GM20000 (cell line): ENCODE measurements at places on chromosomes 2 and 18.
A peak's percentile ranks its signal among the peaks of the same experiment; 100 is the strongest.

DNA sequence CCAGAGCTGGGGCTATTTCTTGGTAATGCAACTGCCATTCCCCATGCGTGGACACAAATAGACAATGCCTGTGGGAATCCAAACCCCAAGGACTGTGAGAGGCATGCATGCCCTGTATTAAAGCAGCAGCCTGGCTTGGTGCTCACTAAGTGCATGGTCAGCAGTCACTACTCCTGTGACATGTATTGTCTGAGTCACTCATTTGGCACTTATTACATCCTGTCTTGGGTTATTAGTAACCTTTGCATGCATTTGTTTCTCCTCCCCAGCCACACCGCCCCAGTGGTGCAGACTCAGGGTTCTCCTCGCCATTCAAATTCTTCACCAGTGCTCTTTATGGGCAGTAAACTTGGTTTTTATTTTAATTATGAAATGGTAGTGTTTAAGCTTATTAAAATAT lies 30.2 kb downstream of the PRKCE start:
- peak; percentile 58 for DNase-seq

GRCh38 chr18:34620258-34620861 lies 89.7 kb upstream of the DTNA start:
- no peak for DNase-seq

- no peak for DNase-seq
Measured at GRCh38 chr2:109638795-109639194, 24.6 kb downstream of the SOWAHC start.

DNA sequence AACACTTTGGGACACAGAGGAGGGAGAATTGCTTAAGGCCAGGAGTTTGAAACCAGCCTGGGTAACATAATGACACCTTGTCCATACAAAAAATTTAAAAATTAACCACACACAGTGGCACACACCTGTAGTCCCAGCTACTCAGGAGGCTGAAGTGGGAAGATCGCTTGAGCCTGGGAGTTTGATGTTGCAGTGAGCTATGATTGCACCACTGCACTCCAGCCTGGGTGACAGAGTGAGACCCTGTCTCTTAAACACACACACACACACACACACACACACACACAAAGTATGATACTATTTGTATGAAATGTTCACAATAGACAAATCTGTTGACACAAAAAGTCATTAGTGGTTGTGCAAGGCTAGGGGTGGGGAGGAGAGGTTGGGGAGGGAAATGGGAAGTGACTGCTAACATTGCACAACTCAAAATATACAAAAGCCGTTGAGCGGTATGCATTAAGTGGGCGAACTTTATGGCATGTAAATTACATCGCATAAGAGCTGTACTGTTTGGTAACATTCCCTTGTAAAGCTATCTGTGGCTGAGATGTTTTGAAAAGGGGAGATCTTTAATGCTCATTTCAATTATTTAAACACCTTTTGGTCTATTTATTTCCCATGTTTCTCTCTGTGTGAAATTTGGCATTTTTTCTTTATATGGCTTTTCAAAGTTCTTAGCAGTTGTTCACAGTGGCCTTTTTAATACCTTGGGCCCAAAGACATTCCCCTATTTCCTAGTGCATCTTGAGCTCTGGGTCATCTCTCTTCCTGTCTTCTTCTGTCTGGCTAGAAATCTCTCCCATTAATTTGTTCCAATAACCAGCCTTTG lies 58.9 kb upstream of the ZNF516 start:
- DNase-seq = no peak

DNA sequence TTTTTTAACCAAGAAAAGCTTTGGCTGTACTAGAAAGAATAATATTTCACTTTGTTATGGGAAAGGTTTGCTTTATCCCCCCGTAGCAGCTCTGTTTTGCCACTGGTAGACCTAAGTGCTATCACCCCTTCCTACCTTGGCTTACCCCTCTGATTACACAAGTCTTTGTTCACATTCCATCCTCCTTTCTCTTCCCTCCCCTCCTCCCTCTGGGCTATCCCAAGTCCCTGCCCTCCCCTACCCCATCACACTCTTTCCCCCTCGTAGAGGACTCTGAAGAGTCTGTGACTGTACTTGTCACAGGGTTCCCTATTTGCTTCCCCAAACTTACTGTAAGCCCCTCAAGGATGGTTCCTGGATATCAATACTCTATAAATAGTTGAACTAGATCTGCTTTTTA lies 152.9 kb upstream of the NOSTRIN start:
- no peak for DNase-seq

DNA sequence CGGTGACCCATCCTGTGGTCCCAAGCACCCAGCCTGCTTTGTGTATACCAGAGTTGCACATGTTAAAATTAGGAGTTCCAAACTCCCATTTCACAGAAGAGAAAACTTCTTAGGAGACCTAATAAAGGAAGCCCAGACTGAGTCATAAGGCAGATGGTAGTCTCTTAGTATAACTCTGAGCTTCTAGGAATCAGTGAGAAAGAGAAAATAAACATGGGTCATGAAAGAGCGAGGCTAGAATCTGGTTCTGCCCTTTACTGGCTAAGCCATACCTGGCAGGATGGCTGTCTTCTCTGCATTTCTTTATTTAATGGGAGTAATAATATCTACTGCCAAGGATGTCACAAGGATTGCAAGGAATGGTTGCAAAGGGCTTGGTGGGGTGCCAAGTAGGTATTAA lies 101.2 kb upstream of the TRIB2 start:
- no peak for DNase-seq

GRCh38 chr18:22084547-22084946 lies 84.8 kb upstream of the GATA6 start:
- no peak for DNase-seq

GRCh38 chr2:191064590-191064989 lies 50.6 kb upstream of the STAT1 start:
- no peak for DNase-seq

DNA sequence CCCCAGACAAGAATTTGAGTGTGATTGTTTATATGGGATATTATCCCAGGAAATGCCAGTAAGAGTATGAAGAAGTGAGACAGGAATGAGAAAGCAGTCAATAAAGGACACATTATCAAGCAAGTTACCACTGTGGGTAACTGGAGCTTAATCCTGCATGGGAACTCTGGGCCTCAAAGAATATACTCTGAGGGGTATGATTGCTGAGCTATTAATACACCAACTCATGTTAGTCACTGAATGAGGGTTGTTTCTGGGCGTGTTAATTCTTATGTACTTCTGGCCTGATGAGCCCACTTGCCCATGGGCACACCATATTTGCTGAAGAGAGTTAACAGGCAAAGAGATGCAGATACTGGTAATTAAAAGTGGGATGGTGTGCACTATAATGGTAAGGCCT lies 26.6 kb upstream of the PAIP2B start:
- DNase-seq = no peak

DNA sequence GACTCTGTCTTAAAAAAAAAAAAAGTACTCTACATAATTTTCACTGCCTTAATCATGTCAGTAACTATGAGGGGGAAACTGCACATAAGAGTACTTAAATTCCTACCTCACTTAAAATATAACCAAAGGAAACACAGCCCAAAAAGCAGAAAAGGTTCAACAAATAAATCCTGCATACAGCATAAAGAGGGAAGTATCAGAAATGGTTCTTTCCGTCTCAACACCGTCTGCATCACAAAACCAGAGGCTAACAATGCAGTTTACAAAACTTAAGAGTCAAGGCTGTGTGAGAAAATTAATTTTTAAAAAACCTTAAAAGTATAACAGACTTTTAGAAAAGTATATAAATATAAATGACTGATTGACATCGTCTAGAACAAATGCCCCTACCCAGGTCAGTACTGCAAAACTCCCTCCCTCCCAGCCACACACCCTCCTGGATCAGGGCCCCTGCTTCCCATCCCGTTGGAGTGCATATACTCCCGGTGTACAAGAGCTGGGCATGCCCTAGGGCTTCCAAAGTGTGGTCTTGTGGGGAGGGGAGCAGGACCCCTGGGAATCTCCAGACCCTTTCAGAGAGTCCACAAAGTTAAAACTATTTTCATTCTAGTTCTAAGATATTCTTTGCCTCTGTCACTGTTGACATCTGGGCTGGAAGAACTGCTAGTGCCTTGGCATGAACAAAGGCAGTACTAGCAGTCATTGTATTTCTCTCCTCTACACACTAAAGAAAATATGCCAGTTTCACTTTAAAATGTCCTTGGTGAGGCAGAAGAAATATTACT lies 67.0 kb upstream of the SERTAD2 start:
- no peak for DNase-seq

- DNase-seq = no peak
Measured at GRCh38 chr2:134194519-134194918, 59.4 kb upstream of the MGAT5 start.

DNA sequence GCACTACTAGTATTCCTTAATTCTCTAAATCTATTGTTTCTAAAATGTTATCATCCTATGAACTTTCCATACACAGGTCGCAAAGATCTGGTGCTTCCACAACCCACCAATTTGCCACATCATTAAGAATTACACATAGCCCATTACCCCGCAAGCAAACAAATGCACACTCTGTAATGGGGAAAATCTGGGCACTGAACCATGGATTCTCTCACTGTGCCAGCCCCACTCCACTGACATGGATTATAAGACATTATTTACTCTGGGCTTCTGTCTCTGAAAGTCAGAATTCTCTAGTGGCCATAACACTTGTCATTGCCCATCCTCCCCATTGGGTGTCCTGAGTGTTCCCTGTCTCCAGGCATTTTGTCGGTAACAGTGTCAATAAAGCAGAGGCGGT lies 537.1 kb downstream of the EPHA4 start:
- DNase-seq = no peak

- DNase-seq = no peak
Measured at GRCh38 chr18:28125051-28125450, 51.9 kb downstream of the CDH2 start.

DNA sequence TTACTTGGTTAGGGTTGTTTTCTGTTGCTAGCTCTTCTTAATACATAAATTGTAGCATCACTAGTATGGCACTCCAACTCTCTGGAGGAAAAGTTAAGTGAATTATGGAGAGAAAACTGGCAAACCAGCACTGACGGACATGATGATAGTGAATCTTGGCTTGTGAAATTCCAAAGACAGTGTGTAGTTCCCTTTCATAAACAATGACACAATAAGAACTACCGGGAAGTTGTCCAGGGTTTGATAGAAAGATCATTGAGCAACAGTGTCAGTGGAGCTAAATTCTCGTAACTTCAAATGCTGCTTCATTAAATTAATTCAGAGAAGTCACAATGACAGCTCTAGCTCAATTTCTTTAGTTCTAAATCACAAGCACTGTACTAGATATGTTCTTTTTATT lies 66.5 kb downstream of the RIT2 start:
- DNase-seq = no peak

- no peak for DNase-seq
Measured at GRCh38 chr2:1767939-1768691, 23.8 kb upstream of the PXDN start.

GRCh38 chr18:63253014-63253413 lies 66.6 kb downstream of the BCL2 start:
- DNase-seq = no peak

- no peak for DNase-seq
Measured at GRCh38 chr2:127604986-127605385, 41.0 kb upstream of the GPR17 start.

DNA sequence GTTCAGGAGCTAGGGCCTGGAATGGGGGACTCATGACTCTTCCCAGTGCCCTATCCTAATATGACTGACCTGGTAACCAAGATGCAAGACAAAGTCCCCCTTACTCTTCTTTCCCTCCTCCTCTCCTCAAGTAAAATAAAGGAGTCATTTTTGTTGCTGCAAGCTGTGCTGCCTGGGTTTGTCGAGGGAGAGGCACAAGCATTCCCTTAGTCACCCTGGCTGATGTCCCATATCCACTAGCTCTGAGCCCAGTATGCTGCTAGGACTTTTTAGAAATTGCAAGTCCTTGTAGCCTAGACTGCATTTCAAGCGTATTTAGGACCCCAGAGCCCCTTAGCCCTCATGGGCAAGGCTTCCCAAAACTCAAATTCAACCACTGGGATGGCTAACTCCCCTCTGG lies 338.5 kb upstream of the SETBP1 start:
- no peak for DNase-seq

DNA sequence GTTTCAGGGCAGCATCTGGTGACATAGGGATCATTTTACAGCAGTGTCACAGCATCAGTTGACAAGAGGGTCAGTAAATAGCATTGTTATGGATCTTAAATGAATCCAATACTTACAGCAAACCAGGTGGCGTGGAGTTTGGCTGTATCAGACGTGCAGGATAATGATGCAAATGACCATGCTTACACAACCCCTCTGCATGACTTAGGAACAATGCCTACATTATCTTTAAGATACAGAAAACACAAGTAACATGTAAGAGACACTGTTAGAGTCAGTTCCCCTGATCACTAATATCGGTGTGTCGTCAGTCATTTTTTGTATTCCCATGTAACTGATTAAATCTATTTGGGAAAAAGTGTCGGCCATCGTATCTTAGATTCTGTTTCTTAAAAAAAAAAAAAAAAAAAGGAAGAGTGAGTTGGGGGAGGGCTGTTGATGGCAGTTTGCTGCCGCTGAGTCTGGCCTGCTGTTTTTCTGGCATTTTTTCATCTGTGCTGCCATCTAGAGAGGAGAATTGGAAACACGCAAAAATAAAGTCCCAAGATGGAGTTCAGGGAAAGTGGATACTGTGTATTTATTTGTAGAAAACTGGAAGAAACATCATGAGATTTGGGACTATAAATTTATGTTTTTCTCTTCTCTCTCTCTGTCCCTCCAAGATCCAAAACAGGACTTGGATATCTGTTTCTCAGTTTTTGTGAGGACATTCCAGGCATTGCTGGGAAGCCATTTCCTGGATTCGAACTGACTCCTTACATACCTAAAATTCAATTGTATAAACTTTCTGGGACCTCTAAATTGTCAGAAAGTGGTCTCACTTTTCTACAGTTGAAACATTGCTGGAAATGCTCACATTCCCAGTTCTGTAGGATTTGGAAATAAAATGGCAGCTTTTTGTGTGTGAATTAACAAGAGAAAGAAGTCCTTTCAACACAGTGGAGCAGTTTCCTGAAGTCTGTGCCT lies 60.3 kb upstream of the AGPS start:
- peak; percentile 48 for DNase-seq

DNA sequence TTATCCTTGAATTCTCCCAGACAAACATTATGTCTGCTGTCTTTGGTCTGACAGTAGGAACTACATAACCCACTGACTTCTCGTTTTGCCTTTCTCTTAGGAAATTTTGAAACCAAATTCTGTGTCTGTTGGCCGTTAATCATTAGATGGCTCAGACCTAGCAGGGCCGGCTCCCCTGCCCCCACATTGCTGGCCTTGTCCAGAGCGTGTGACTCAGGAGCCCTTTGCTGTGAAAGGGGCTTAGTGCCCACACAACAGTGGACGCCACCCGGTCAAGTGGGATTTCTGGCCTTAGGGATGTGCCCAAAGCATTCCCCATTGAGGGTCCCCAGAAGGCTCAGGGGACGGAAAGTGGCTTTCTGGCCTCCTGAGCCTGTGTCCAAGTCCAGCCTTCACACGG lies 137.5 kb downstream of the CTIF start:
- DNase-seq = no peak

DNA sequence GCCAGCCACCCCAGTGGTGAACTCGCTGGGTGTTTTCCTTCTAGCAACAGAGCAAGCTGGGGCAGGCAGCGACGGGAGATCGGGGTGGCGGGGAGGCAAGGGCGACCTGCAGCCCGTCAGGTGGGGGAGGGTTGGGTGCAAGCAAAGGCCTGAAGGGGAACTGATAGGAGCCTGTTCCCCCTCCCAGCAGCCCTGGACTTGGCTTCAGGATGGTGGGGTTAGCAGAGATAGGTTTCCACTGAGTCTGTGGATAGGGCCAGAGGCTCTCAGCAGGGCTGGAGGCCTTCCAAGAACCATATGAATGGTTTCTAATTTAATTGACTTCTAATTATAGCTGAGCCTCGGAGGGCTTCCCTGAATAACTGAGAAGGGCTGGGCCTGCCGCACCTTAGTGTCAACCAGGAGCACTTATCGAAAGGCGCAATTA lies 55.3 kb downstream of the EDAR start:
- no peak for DNase-seq
